ENCODE measurements at places on chromosomes 6 and 20. TPM values are rescaled to one million over a fixed set of nuclear protein-coding genes. Genes with fewer than 3 reads are reported as not detected.
A peak's percentile ranks its signal among the peaks of the same experiment; 100 is the strongest.

DNA sequence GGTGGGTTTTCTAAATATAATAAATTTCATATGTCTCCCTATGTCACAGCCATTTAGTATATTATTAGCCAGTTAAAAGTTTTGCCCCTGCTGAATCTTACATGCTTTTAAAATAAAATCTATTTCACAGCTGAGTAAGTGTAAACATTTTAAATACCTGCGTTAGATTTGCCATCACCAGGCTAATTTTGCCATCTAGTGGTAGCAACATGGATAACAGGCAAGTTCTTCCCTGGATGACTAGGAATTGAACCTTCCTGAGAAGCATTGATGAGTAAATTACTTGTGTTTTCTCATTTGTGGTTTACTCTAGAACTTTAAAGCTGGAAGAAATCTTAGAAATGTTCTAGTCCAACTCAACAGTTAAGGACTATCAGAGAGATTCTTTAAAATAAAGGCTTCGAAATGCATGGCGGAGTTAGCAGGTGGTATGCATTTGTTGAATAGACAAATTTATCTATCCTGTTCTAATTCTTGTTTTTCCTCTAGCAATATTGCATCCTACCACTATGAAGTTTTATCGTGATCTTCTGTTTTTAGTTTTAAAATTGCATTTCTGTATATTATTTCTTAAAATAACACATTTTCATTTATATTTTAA, 2.6 kb downstream of the PRSS35 start:
- H3K36me3 ChIP-seq = no peaks in the 10 kb centered on the region
- H3K4me3 ChIP-seq = no peak overlapping the region
- H3K27me3 ChIP-seq = peaks cover 9% of the 10 kb centered on the region
- peaks cover 17% of the 10 kb centered on the region for H3K4me1 ChIP-seq
- H3K27ac ChIP-seq = no peak overlapping the region
- DNase-seq = peak; percentile 84

DNA sequence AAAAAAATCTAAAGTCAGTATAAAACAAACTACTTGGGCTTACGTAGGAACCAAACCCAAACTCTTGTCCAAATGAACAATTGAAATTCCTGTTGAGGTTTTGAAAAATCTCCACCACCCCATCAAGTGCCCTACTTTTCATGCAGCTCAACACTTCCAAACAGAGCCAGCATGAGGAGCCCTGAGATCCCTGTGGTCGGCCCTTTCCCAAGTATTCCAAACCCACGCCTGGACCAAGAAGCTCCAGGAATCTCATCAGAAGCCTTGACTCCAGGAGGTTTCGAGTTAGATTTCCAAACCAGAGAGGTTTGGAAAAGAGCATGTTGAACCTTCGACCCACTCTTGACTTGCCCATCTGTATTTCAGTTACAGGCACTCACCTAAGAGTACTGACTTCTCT, 179.3 kb downstream of the MTFR2 start:
- no peaks in the 10 kb centered on the region for H3K36me3 ChIP-seq
- no peak overlapping the region for H3K27ac ChIP-seq
- H3K4me3 ChIP-seq = no peak overlapping the region
- no peaks in the 10 kb centered on the region for H3K27me3 ChIP-seq

DNA sequence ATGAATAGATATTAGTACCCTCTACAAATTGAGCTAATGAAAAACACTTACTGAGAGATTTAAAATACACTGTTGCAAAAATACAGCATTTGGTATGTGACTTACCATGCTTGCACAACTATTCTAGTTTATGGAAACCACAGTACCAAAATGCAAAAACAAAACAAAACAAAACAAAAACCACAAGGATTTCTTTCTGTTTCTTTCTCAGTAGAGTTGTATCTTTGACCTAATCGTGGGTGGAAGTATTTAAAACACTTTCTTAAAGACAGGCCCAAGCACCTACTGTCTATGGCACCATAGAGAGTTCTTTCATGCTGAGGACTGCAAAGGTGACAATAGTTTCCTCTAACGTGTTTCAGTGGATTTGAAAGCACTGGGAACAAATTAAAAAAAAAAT, 95.3 kb upstream of the C6orf118 start:
- H3K4me1 ChIP-seq = no peaks in the 10 kb centered on the region
- no peak overlapping the region for H3K4me3 ChIP-seq
- H3K27ac ChIP-seq = no peak overlapping the region
- DNase-seq = no peak
- H3K36me3 ChIP-seq = no peaks in the 10 kb centered on the region

GRCh38 chr6:84137989-84138575, 89.4 kb downstream of the CEP162 start:
- H3K36me3 ChIP-seq = peaks cover 41% of the 10 kb centered on the region
- no peaks in the 10 kb centered on the region for H3K27me3 ChIP-seq
- H3K4me1 ChIP-seq = no peaks in the 10 kb centered on the region
- no peak overlapping the region for H3K27ac ChIP-seq
- no peak overlapping the region for H3K4me3 ChIP-seq
- DNase-seq = no peak

DNA sequence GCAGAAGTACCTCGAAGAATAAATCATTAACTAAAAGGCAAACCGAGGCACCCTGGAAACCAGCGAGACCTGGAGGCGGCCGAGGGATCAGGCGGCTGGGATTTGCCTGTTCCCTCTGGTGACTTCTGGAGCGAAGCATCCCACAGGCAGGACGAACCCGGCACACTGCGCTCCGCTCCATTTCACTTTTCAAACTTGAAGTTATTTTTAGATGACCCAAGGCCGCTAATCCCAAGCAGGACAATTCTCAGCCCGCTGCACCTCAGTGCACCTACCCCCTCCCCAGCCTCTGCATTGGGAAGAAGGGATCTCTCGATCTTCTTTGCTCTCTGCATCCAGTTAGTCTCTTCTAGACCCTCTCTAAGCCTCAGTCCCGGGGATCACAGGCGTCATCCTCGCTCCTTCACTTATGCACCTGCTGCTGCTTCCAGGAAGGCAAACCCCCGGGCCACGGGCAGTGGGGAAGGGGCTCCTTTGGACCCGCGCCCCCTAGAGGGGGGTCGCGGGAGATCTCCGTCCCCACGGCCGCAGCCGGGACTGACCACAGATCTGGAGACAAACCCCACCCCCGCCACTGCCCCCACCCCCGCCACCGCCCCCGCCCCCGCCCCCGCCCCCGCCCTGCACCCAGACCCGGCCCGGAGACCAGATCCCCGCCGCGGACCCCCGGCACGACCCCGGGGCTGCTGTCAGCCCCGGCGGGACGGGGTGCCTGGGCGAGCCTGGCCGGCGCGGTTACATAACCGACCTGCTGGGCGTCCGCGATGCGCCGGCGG, 636 bp downstream of the RCAN2 start:
- peak overlapping the region; percentile 70 for H3K27ac ChIP-seq
- peak; percentile 52 for DNase-seq
- peaks cover 23% of the 10 kb centered on the region for H3K4me1 ChIP-seq
- peaks cover 32% of the 10 kb centered on the region for H3K27me3 ChIP-seq
- H3K36me3 ChIP-seq = no peaks in the 10 kb centered on the region

GRCh38 chr6:50925548-50925947, 106.9 kb downstream of the TFAP2B start:
- DNase-seq = no peak
- H3K4me1 ChIP-seq = no peaks in the 10 kb centered on the region
- H3K4me3 ChIP-seq = no peak overlapping the region
- H3K36me3 ChIP-seq = no peaks in the 10 kb centered on the region

- DNase-seq = no peak
- no peaks in the 10 kb centered on the region for H3K36me3 ChIP-seq
- H3K4me3 ChIP-seq = no peak overlapping the region
- no peaks in the 10 kb centered on the region for H3K4me1 ChIP-seq
Measured at GRCh38 chr6:114068116-114068515, 97.2 kb upstream of the HDAC2 start.

- peak; percentile 32 for DNase-seq
- no peak overlapping the region for H3K27ac ChIP-seq
- H3K4me1 ChIP-seq = peaks cover 34% of the 10 kb centered on the region
- no peaks in the 10 kb centered on the region for H3K27me3 ChIP-seq
- no peaks in the 10 kb centered on the region for H3K36me3 ChIP-seq
Measured at GRCh38 chr6:130933712-130934200, 106.5 kb downstream of the SMLR1 start.

- DNase-seq = peak; percentile 92
Measured at GRCh38 chr20:24994470-24995368, 2.2 kb upstream of the APMAP start.

SLC22A16 gene
- 0.30 TPM for polyA plus RNA-seq

GRCh38 chr20:22223236-22223635, 361.1 kb downstream of the FOXA2 start:
- H3K4me3 ChIP-seq = no peak overlapping the region
- no peaks in the 10 kb centered on the region for H3K4me1 ChIP-seq
- no peak overlapping the region for H3K27ac ChIP-seq
- no peak for DNase-seq
- no peaks in the 10 kb centered on the region for H3K27me3 ChIP-seq

GRCh38 chr20:63538204-63539091, 1.3 kb upstream of the PTK6 start:
- H3K36me3 ChIP-seq = no peaks in the 10 kb centered on the region
- H3K4me1 ChIP-seq = peaks cover 88% of the 10 kb centered on the region
- peak overlapping the region; percentile 28 for H3K4me3 ChIP-seq

GRCh38 chr6:75603106-75603420, 1.4 kb downstream of the SENP6 start:
- no peak for DNase-seq
- no peaks in the 10 kb centered on the region for H3K36me3 ChIP-seq
- peaks cover 27% of the 10 kb centered on the region for H3K4me1 ChIP-seq
- H3K4me3 ChIP-seq = peak overlapping the region; percentile 71
- no peaks in the 10 kb centered on the region for H3K27me3 ChIP-seq

APCDD1L gene
- not detected for polyA plus RNA-seq

TMC2 gene
- polyA plus RNA-seq = not detected

DNA sequence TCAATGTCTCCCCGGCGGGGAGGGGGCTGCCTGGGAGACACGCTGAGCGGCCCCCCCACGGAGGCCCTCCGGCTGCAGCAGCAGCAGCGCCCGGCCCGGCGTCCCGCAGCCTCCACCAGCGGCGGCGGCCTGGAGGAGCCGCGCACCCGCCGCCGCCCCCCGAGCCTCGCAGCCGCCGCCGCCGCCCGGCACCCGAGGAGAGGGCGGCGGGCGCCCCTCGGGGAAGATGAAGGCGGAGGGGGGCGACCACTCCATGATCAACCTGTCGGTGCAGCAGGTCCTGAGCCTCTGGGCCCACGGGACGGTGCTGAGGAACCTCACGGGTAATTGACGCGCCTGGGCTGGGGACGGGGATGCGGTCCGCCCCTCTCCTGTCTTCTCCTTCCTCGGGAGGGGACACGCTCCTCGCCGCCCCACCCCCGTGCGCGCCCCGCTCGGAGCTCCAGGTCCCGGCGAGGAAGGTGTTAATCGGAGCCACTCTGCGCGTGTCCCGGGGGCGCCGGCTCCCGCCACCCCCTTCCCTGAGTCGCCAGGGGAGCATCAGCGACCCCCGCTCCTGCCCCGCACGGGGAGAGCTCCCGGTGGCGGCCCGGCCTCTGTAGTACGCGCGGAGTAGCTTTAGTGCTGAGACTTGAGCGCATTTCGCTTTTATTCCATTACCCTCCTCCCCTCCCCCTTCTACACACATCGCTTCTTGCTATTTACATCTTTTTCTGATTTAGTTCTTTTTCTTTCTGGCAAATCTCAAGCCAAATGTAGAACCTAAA, 686 bp downstream of the TMEM170B start:
- H3K27ac ChIP-seq = peak overlapping the region; percentile 81
- H3K4me3 ChIP-seq = peak overlapping the region; percentile 99
- no peaks in the 10 kb centered on the region for H3K4me1 ChIP-seq
- no peaks in the 10 kb centered on the region for H3K36me3 ChIP-seq
- peak; percentile 30 for DNase-seq

GRCh38 chr6:6312901-6313441, 7.5 kb downstream of the F13A1 start:
- no peaks in the 10 kb centered on the region for H3K36me3 ChIP-seq
- no peak overlapping the region for H3K4me3 ChIP-seq
- H3K4me1 ChIP-seq = no peaks in the 10 kb centered on the region
- no peaks in the 10 kb centered on the region for H3K27me3 ChIP-seq
- no peak overlapping the region for H3K27ac ChIP-seq
- no peak for DNase-seq

KIF25 gene
- not detected for polyA plus RNA-seq

GRCh38 chr6:118354641-118355040, 193.5 kb upstream of the PLN start:
- no peaks in the 10 kb centered on the region for H3K4me1 ChIP-seq
- no peak overlapping the region for H3K4me3 ChIP-seq
- no peaks in the 10 kb centered on the region for H3K27me3 ChIP-seq
- H3K27ac ChIP-seq = no peak overlapping the region
- no peak for DNase-seq

GRCh38 chr6:167151648-167152047, 6.1 kb downstream of the GPR31 start:
- H3K36me3 ChIP-seq = no peaks in the 10 kb centered on the region
- no peak overlapping the region for H3K4me3 ChIP-seq
- DNase-seq = no peak

- no peak for DNase-seq
- H3K36me3 ChIP-seq = peaks cover 14% of the 10 kb centered on the region
- no peak overlapping the region for H3K27ac ChIP-seq
- H3K4me1 ChIP-seq = no peaks in the 10 kb centered on the region
- no peak overlapping the region for H3K4me3 ChIP-seq
- no peaks in the 10 kb centered on the region for H3K27me3 ChIP-seq
Measured at GRCh38 chr20:46665602-46666001, 14.3 kb upstream of the SLC13A3 start.

KHDRBS2 gene
- not detected for polyA plus RNA-seq

- H3K27ac ChIP-seq = no peak overlapping the region
- H3K27me3 ChIP-seq = no peaks in the 10 kb centered on the region
- H3K4me3 ChIP-seq = no peak overlapping the region
- peaks cover 3% of the 10 kb centered on the region for H3K36me3 ChIP-seq
Measured at GRCh38 chr20:53989401-53989800, 81.0 kb downstream of the BCAS1 start.

DNA sequence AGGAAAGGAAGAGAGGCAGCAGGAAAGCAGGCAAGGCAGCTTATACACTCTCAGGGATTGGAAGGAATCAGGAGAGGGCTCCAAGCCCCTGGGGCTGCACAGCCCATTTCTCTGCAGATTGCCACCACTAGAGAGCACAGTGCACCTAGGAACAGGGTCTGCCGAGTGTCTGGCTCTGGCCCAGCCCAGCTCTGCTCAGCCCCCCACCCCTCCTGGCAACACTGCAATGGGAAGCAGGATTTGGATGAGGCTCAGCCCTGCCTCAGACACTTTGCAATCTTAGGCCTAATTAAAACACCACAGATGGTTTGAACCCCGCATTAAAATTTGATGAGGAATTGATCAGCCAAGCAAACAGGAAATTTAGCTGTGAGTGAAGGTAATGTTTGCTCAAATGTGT, 252.7 kb downstream of the DHX35 start:
- no peak overlapping the region for H3K4me3 ChIP-seq
- no peak overlapping the region for H3K27ac ChIP-seq
- DNase-seq = peak; percentile 23
- H3K4me1 ChIP-seq = peaks cover 4% of the 10 kb centered on the region
- no peaks in the 10 kb centered on the region for H3K27me3 ChIP-seq

EYS gene
- not detected for polyA plus RNA-seq

CYP21A2 gene
- polyA plus RNA-seq = 1.4 TPM

Data from stomach (tissue), 19 donors.